GM04503 (cell line): ENCODE measurements at places on chromosomes 4 and X.

GRCh38 chr4:77471821-77472495, 133.7 kb upstream of the CXCL13 start:
- no peak for DNase-seq

DNA sequence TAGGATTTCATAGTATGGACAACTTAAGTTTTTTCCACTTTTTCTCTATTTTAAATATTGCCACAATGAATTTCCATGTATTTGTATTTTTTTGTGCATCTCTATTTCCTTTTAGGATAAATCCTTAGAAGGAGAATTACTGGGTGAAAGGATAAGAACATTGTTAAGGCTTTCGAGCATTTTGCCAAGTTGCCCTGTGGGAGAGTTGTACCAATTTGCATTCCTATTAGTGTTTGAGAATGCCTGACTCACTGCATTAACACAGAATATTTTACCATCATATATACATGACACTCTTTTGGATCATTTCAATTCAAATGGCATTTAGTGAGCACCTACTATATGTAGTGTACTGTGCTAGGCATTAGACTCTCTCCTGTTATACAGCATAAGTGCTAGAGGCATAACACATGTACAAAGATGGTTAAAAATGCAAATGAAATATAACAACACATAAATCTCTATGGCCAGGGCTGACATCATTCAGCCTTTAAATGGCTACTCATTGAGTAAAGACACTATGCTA, 57.0 kb downstream of the PLAC1 start:
- peak; percentile 18 for DNase-seq

DNA sequence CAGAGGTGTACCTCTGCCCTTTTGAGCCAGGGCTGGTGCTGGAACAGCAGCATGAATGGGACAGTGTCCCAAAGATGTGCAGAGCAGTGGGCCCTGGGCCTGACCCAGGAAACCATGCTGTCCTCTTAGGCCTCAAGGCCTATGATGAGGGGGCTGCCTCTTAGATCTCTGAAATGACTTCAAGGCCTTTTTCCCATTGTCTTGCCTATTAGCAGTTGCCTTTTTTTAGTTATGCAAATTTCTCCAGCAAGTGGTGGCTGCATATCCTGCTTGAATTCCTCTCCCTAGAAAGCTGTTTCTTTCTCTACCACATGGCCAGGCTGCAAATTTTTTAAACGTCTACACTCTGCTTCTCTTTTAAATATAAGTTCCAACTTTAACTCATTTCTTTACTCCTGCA, 160.3 kb downstream of the CFAP299 start:
- DNase-seq = no peak

DNA sequence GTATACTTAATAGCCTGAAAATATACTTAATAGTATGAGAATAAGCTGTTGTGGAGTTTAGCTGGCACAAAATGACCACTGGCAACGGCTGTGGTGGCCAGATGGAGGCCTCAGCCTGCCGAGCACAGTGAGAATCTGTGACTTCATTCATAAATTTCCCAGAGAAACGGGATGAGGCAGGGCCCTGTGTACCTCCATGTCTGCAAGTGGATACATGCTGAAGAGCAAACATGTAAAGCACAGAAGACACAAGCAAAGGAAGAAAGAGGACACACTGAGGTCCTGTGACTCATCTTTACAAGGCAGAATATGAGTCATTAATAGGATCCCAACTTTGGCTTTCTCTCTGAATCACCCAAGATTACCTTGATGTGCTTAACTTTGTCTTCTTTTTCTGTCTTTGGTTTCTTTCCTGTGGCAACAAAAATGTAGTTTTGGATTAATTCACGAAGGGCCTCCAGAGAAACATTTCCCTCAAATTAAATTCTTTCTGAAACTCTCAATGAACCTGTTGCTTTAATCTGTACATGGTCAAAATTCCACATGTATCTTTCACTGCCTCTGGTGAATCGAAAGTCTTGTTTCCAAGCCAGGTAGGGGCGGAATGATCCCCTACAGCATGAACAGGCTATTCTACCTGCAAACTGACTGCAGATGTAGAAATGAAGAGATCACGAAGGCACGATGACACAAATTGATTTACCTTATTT, 56.4 kb downstream of the IRF2 start:
- peak; percentile 51 for DNase-seq

DNA sequence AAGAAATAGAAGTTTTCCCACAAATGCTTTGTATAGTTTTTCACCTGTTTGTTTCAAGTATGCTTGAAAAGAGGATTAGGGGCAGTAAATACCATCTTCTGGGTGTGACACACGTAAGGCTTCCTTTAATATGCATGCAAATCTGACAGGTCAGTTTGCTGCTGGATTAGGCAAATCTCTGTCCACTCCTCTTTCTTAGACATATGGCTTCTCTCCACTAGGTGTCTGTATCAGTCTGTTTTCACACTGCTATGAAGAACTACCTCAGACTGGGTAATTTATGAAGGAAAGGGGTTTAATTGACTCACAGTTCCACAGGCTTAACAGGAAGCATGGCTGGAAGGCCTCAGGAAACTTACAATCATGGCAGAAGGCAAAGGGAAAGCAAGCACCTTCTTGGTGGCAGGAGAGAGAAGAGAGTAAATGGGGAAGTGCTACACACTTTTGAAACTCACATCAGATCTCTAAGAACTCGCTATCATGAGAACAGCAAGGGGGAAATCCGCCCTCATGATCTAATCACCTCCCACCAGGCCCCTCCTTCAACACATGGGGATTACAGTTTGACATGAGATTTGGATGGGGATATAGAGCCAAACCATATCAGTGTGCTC, 66.9 kb downstream of the TAB3 start:
- no peak for DNase-seq
